ENCODE measurements at places on chromosomes 13 and 19. TPM values are rescaled to one million over a fixed set of nuclear protein-coding genes. Genes with fewer than 3 reads are reported as not detected.

Gene PNMA8B
- total RNA-seq: 1.4 TPM

Gene METTL21C
- not detected for total RNA-seq

Gene CYP2S1
- 17.8 TPM for total RNA-seq

Gene ZNF541
- 0.28 TPM for total RNA-seq

Gene ATP11A
- 6.3 TPM for total RNA-seq
